NCI-H748 treated with DMSO at 0.1 percent for 48 hours (cell line): ENCODE measurements at places on chromosomes 7 and 10.

DNA sequence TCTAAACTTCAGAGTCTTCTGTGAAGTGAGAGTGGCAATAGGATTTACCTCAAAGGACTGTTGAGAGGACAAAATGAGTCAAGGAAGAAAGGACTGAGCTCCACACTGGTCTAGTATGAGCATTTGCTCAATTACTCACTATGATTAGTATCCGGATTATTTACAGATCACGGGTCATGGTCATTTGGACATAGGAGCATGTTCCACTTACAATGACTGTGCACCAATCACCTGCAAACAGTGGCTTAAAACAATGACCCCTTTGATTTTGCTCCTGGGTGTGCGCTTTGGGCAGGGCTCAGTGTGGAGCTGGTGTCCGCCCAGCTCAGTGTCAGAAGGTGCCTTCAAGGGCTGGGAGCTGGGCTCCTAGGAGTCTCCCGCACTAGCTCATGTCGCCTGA lies 225.4 kb downstream of the TCERG1L start:
- no peak for DNase-seq

DNA sequence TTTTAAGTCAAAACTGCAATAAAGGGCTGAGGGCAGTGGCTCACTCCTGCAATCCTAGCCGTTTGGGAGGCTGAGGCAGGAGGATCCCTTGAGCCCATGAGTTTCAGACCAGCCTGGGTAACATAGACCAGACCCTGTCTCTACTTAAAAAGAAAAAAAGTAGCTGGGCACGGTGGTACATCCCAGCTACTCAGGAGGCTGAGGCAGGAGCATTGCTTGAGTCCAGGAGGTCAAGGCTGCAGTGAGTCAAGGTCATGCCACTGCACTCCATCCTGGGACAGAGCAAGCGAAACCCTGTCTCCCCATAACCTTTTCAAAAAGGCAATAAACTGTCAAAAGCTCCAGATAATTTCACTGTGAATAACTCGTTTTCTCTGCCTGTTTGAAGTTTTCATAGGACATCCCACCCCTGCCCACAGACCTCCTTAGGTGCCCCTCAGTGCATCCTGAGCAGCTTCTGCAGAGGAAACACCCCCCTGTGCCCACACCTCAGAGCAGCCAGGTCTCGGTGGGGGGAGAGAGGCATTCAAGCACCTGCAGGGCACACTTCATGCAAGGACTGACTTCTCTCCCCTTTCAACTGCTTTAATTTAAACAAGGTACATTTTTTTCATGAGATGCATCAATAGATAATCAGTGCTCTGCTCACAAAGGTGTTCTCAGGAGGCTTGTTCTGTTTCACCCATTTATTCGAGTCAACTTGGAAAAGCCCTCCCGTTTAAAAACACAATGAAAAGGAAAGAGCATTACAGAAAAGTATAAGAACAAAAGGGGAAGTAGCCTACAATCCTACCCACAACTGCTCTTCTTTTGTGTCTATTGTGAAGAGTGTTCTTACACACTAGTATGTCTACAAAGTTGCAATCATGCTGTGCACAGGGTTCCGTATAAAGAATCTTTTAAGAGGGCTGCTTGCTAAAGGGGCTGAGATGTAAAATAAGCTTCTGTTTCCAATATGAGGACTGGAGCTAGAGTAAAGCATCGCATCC lies 104.9 kb downstream of the KMT2E start:
- no peak for DNase-seq

DNA sequence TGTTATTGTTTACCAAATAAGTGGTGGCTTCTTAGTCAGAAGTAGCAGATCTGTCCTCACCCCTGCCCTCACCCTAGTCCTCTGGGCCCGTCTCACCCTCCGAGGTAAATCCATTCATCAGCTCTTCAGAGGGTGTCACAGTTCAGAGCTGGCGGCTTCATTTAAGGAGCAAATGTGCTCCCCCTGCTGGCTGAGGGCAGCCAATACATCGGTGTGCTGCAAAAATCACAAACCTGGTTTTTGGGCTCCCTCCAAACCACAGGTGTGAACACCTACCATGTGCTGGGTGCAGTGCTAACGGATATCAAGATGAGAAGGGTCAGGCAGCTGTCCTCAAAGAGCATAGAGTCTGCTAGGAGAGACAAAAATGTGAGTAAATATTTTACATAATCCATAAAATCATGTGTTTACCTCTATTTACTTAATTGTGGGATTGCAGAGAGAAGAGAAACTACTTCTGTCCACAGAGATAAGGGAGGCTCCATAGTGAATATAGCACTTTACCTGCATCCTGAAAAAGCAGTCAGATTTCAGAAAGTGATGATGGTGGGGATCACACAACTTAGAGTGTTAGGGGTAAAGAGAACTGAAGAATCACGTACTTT lies 15.5 kb upstream of the CRTAC1 start:
- peak; percentile 31 for DNase-seq

GRCh38 chr10:24255881-24256311 lies 47.0 kb downstream of the KIAA1217 start:
- no peak for DNase-seq

GRCh38 chr10:3271354-3272115 lies 99.0 kb upstream of the PITRM1 start:
- DNase-seq: no peak

GRCh38 chr10:33611423-33611822 lies 277.0 kb upstream of the NRP1 start:
- no peak for DNase-seq

GRCh38 chr7:110065121-110065520 lies 1025.8 kb upstream of the LRRN3 start:
- peak; percentile 97 for DNase-seq

DNA sequence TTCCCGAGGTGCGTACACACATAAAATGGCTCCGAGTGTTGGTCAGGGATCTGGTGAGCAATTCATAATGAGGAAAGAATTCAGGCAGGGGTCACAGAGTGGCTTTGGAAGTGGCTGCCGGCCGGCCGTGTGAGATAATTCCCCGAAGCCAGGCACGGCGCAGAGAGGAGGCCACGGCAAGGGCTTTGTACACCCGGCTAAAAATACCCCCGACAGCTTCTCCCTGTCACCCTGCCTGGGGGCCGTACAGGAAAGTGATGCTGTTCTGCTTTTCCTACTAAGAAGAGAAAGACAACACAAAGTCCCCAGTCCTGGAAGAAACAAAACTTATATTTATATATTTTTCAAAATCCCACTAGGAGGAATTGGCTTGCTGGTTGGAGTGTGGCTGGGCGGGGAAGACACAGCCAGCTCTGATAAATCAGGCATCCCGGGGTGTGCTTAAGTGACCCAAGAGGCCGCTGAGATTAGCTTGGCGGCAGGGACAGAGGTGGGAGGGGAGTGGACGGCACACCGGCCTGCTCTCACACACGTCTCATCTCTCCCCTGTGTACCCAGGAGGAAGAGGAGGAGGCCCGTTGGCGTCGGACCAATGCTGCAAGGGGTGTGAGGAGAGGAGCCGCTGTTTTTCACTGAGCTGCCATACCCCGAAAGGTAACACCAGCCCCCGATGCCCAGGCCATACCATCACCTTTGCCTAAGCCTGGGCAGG lies 70.5 kb downstream of the ZMIZ1 start:
- DNase-seq: no peak

- no peak for DNase-seq
Observed at GRCh38 chr7:35658606-35659201, 36.2 kb downstream of the HERPUD2 start.

GRCh38 chr7:20358106-20358505 lies 27.4 kb downstream of the ITGB8 start:
- DNase-seq: no peak

- no peak for DNase-seq
Observed at GRCh38 chr7:115229401-115230105, 307.7 kb downstream of the MDFIC start.

GRCh38 chr7:128922496-128923410 lies 12.2 kb upstream of the KCP start:
- no peak for DNase-seq

GRCh38 chr10:79052291-79053080 lies 16.3 kb upstream of the ZMIZ1 start:
- DNase-seq: no peak

GRCh38 chr7:56287429-56288138 lies 171.4 kb upstream of the NUPR2 start:
- peak; percentile 56 for DNase-seq

- no peak for DNase-seq
Observed at GRCh38 chr7:21357151-21358097, 70.5 kb upstream of the SP4 start.

DNA sequence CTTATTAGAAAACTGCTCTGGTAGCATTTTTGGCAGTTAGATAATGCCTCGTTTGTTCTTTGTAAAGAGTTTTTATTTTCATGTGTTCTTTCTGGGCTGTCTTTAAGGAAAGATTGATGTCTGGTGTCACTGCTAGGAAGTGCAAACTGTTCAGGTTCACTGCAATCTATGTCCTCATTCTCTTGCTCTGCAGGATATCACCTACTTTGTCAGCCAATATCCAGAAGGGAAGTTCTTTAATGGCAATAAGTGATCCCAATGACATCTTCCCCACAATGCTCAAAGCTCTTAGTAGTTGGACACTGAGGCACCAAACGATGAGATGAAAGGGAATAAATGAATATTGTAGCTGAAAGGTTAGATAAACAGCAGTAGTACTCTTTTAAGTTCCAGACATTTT lies 115.1 kb downstream of the AGMO start:
- DNase-seq: no peak

- peak; percentile 77 for DNase-seq
Observed at GRCh38 chr10:104331208-104331838, 6.9 kb downstream of the ITPRIP start.

- DNase-seq: no peak
Observed at GRCh38 chr7:125567686-125568085, 638.1 kb upstream of the POT1 start.

GRCh38 chr7:81753392-81753791 lies 16.5 kb downstream of the HGF start:
- no peak for DNase-seq

GRCh38 chr7:72492461-72493065 lies 80.4 kb upstream of the CALN1 start:
- DNase-seq: peak; percentile 23

DNA sequence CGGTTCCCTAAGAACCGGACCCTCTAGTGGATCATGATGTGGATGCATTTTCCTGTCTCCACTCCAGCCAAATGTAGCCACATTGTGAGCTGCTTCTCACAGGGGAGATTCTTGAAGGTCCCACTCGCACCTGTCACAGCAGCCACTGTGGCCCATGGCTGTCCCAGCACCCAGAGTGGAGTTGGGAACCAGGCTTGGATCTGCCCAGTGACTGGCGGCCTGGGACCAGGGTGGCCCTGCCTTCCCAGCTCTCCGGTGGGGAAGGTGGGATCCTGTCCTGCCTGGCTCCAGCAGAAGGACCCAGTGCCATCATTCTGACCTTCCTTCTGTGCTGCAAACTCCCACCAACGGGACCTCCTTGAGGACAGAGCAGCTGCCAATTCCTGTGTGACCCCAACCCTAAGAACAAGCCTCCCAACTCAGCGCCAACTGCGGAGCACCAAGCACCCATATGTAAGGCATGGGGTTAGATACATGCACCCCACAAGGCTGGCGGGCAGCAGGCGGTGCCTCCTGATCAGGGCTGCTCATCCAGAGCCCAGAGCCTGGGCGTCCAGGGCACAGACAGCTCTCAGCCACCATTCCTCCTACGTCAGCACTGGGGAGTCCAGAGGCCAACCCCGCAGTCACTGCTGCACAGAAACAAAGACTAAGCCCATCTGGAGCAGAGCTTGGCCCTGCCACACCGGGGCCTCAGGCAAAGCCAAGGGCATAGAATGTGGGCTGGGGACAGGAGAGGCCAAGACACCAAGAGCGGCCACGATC lies 28.8 kb downstream of the EBF3 start:
- DNase-seq: no peak

DNA sequence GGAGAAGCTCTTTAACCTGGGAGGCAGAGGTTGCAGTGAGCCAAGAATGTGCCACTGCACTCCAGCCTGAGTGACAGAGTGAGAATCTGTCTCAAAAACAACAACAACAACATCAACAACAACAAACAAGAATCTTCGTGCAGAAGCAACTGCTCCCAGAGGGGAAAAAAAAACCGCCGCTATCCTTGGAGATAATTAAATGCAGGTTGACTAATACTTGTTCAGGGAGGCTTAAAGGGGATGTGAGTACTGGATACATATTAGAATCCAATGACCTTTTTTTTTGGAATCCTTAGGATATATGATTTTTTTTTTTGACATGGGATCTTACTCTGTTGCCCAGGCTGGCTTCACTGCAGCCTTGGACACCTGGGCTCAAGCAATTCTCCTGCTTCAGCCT lies 89.6 kb upstream of the FAM171A1 start:
- no peak for DNase-seq

DNA sequence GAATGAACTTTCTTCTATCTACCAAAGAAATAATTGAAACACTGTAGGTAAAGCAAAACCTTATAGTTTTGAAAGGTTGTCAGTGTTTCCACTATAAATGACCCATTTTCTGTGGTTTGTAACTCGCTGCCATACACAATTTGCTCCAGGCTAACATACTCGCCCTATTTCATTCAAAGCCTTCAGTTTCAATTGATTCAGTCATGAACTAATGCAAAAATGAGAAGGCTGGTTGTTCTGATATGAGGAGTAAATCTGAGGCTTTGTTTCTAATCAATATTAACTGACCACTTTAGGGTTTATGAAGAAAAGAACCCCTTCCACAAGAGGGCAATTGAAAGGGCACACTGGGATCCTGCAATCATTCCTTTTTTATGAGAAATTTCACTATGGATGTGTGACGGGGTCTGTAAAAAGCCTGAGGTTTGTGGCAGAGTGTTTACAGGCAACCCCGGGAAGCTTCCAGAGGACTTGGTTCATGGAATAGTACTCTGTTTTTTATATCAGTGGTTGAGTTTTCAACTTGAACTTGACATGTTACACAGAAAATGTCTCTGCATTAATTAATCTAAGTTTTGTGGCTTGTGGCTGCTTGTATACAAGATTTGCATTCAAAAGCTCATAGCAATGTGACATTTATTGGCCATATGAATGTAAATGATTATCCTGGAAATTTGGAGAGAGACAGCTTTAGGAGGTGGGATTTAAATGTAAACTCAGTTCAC lies 133.2 kb downstream of the NRP1 start:
- DNase-seq: no peak

- DNase-seq: no peak
Observed at GRCh38 chr10:71971311-71971731, 7.1 kb downstream of the CHST3 start.

DNA sequence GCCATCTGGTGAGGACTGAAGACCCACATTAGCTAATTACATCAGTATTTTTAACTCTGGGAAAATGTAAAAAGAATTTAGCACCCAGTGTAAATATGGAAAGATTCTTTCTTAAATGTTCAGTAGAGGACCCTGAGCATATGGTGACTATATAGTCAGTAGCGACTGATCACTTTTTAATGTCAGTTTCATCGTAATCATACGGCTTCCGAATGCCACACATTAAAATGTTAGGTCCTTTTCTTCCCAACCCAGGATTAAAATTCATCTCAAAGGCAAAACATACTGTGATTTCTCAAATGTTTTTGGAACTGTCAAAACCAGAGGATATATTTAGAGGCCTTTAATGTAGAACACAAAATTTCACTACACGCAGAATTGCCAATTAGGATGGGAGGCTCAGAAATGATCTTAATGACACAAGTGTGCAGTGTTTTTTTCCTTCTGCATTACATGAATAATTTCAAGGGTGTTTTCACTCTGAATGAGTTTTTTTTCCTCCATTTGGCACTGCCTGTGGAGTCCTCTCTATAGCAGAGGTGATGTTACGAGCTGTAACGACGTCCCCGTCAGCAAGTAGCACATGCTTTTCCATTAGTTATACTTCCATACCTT lies 382.7 kb downstream of the PAXIP1 start:
- no peak for DNase-seq

GRCh38 chr7:116734710-116735109 lies 62.7 kb downstream of the MET start:
- DNase-seq: no peak

GRCh38 chr10:69962746-69963135 lies 89.9 kb upstream of the MACROH2A2 start:
- DNase-seq: no peak

GRCh38 chr7:1761774-1762173 lies 91.7 kb downstream of the ELFN1 start:
- DNase-seq: no peak
